ENCODE measurements at places on chromosomes 7 and 10.

- no peak for DNase-seq
These were observed 38.5 kb upstream of the ITPRID1 start for GRCh38 chr7:31475368-31475767.

GRCh38 chr7:5349005-5349380, 66.2 kb downstream of the SLC29A4 start:
- DNase-seq: no peak

DNA sequence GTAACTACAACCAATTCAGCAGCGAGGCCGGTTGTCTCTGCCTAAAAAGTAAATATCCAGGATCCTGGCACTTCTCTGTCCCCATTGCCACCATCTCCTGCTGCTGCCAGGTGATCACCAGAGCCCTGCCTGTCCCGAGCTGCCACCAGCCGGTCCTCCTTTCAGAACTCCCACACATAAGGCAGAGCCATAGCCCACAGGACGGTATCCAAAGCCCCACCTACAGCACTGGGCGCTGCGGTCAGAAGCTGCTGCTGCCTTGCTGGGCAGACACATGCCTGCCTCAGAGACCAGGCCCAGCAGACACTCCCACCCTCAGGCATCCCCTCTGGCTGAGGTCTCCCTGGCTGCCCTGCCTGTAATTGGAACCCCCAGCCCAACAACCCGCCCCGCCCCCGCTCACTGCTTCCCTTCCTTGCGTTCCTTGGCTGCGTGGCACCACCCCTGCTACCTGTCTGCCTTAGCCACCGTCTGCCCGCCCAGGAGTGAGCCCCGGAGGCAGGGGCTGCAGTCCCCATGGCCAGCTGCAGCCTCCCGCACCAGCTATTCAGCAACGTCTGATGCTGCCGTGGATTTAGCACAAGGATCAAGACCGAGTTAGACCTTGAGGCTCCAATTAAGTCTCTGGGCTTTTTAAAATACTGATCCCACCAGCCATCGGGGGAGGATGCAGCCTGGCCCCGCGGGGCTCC, 100.7 kb downstream of the CYTH3 start:
- no peak for DNase-seq

GRCh38 chr7:45132708-45133320, 21.3 kb upstream of the TBRG4 start:
- no peak for DNase-seq

DNA sequence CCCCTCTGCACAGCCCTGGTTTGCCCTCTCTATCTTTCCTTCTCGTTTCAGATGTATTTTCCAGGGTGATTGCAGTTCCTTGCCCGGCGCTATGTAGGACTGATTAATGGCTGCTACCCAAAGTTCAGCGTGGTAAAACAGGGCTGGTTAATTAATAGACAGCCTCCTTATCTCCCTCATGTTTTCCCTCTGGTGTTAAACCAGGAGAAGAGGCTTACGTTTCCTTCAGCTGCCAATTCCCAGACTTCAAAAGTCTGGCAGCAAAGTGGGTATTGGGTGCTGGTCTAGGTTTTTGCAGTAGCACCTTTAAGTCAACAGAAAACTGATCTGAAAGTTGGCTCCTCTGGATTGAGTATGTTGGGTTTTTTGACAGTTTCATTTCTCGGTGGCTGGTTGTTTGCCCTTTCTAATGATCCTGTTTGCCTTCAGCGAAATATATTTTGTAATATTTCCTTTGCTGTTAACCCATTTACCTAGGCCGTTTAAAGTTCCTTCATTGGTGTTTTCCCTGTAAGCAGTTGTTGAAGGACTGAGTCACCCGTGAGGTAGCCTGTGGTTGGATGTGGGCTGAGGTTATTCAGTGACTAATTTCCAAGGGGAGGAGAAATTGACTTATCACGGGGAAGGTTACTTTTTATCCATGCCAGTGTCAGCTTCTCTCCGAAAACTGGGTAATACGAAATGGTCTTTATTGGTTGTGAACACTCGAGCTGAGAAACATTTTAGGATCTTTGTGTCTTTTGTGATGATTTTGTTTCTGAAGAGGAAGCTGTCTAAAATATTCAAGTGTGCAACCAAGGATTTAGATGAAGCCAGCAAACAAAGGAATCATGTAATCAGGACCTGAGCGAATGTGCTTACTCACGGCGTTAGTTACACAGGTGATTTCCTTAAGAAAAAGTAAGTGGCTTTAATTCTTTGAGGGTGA, 257.2 kb downstream of the KIAA1217 start:
- no peak for DNase-seq

Measured in activated T-helper 1 cell treated with anti-CD3 and anti-CD28 coated beads, Interleukin-2, amount 50 U/mL, for 16 hours (primary cell).